ENCODE measurements at places on chromosomes 11 and 22.

DNA sequence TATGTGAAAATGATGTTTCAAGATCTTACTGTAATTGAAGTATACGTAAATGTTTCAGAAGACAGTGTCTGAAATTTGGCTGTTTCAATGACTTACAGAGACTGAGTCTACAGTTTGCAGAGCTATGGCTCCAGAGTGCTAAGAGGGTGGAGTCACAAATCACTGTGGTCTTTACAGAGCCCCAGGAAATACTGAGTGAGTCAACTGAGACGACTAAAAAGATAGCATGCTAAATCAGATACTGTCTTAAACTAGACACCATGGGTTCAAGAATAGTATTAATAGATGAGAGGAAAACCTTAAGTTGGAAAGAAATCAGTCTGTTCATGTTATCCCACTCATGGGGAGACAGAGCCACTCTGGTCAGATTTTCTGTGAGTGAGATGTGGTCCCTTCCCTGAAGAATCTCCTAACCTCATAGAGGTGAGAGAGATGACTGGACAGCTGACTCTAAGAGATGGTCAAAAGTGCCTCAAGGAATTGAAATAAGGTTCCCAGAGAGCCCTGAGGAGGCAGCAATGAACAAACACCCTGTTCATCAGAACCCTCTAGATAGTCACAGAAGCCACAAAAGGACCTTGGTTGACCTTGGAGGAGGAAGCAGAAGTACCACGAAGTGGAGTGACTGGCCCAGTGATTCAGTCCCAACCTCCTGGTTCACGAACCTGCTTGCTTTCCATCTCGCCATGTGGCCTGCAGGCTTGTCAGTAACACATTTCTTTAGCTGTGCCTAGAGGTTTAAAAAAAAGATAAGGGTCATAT lies 30.2 kb downstream of the C11orf91 start:
- DNase-seq: no peak

DNA sequence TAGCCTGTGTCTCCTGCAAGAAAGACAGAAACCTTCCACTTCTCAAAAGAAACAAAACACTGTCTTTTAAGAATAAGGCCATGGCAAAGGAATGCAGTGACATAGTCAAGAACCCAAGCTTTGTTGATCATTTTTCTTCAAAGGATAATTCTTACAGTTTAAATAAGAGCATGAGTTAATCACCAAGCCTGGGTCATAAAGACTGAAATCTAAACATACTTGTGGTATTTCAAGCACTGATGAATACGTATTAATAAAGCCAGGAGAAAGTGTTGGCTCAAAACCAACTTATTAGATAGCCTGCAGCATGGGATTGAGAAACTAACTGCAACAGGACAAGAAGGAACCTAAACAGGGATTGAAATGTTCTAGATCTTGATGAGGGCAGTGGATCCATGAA lies 143.3 kb upstream of the MTNR1B start:
- no peak for DNase-seq

DNA sequence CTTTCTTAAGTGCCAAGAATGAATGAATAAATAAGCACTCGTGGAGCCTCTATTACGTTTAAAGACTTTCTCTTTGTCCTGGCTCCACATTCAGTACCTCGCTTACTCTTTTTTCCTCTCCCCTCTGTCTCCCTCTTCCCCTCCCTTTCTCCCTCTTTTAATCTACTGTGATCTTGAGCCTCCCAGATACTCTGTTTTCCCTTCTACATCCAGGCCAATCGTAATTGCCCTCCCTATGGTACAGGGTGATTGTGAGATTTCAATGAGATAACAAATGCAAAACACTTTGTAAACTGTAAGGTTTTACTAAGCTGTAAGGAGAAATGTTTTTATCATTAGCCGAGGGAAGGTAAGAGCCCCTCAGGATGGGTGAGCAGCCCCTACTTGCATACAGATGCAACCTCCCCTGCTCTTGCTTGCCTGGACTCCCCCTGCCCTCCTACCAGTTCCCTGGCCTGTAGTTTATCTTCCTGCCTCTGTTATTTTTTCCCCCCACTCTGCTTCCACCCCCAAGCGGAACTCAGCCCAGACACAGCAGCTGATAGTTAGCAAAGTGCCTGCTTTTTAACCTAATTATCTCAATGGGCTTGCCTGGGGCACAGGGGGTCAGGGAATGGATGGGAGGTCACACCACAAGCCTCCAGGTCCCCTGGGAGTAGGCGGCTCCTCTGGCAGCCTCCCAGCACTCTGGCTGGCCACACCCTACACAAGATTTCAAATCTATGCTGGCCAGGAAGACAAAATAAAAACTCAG lies 76.9 kb upstream of the CADM1 start:
- no peak for DNase-seq

GRCh38 chr11:34833602-34834001 lies 82.6 kb downstream of the APIP start:
- no peak for DNase-seq

- no peak for DNase-seq
These were observed 102.7 kb upstream of the PARVA start for GRCh38 chr11:12274558-12275197.

DNA sequence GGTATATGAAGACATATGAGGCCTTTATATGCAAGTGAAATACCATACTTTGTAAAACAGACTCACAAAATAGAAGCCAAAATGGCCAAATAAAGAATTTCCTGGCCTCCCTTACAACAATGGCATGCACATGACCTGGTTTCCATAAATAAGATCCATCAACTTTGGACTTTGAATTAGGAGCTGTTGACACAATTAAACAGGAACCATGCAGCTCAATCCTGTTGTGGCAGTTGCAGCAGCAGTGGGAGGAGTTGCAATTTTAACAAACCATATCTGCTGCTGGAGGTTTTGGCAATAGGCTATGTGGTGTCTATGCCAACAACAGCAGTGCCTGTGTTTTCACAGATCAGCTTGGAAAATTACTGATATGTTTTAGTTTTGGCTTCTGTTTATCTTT lies 818.6 kb downstream of the FAM181B start:
- no peak for DNase-seq

- DNase-seq: no peak
These were observed 29.5 kb downstream of the DKK3 start for GRCh38 chr11:11978792-11979487.

- no peak for DNase-seq
These were observed 42.6 kb upstream of the VPREB1 start for GRCh38 chr22:22201930-22202343.

- no peak for DNase-seq
These were observed 915 bp downstream of the FEZ1 start for GRCh38 chr11:125494974-125495725.

DNA sequence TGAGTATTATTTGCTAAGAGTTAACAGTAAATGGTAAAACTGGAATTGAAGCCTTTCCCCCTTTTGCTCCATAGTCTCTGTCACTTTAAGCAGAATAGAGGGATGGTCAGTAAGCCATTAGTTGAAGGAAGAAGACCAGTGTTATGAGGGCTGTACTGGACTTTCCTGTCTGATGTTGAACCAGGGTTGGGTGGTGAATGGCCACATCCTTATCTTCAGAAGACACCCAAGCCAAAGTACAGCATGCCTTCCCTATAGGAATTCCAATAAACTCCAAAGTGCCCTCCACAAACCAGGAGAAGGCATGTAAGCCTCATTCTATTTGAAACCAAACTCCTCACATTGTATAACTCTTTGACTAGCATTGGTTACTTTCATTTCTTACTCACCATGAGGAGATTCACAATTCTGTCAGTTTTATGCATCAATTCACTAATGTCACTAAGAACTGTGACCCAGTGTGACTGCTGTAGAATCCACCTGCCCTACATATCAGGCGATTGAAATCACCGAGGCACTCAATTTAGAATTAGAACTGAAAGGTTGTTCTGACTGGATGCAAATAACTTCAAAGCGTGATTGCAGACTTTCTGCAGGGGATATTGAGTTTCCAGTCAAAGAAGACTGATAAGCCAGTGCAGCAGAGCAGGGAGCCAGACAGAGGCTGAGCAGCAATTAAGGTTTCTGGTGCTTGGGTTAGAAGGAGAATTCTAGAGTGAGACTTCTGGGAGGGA lies 107.1 kb upstream of the DDI1 start:
- DNase-seq: no peak

- DNase-seq: no peak
These were observed 95.9 kb upstream of the PRR5 start for GRCh38 chr22:44606126-44606525.

DNA sequence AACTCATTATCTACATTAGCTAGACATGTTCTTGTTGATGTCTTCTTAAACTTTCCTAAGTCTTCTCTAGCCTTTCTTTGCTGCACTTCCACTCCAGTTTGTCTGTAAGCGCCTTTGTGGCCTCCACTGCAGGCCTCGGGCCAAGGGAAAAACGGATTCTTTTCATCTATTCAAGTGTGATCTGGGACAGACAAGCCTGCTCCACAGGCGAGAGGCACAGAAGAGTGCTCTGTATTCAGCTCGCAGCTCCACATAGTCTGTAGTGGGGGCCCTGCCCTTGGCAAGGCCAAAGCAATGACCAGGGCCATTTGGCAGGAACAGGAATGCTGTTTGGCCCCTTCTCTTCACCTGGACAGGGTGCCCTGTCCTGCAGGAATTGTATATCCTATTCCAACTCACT lies 84.1 kb upstream of the BARX2 start:
- no peak for DNase-seq

DNA sequence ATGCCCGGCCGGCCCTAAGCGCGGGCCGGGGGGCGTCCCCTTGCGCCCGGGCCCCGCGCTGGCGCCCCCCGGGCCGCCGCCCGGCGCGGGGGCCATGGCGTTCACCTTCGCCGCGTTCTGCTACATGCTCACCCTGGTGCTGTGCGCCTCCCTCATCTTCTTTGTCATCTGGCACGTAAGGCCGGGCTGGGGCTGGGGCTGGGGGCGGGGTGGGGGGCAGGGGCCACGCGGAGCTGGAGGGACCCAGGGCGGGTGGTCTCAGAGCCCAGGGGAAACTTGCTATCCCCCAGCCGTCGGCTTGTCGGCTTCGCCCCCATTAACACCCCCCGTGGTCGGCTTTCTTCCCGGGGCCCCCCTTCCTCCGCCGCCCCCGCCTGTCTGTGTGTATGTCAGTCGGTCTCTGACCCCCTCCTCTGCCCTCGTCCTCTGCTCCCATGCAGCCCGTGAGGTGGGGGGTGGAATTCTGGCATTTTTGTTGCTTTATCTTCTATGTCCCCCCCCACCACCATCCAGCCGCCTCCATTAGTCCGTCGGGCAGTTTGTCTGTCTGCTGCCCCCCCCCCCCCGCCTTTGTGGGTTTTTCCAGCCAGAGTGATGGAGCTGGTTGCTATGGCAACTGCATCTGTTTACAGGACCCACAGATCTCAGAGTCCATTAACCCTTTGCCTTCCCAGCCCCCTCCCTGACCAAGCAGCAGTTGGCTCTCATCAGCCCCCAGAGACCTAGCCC lies 552 bp downstream of the CNIH2 start:
- DNase-seq: no peak

- no peak for DNase-seq
These were observed 20.9 kb downstream of the PC start for GRCh38 chr11:66937193-66937733.

DNA sequence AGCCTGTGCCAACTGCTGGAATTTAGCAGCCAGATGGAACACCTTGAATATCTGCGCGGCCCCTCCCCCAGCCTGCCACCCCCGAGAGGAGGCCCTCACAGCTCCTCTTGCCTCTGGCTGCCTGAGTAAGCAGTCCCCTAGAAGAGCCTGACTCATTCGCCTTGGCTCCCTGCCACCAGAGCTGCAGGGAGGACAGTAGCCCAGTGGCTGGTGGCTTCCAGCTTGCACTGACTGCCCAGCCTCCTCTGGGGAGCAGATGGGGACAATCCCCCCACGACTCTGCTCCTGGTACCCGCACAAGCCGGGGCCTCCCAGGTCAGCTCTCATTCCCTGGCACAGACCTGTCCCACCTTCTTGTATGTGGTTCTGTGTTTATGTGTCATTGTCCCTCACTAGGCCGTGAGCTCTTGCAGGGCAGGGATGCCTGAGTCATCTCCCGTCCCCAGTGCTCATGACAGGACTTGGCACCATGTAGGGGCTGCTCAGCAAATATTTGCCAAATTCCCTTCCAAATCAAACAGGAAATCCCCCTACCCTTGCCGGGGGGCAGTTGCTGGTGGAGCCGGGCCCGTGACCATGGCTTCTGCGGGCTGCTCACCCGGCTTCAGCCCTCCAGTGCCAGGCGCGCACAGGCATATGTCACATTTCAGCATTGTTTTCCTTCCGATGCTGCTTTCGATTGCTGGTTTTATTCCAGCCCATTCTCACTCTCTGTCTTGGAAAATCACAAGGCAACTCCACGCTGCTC lies 43.6 kb downstream of the CACNG2 start:
- no peak for DNase-seq

GRCh38 chr11:8732324-8732670 lies 49.7 kb downstream of the RPL27A start:
- DNase-seq: no peak

GRCh38 chr11:128963744-128964325 lies 21.2 kb upstream of the TP53AIP1 start:
- no peak for DNase-seq

DNA sequence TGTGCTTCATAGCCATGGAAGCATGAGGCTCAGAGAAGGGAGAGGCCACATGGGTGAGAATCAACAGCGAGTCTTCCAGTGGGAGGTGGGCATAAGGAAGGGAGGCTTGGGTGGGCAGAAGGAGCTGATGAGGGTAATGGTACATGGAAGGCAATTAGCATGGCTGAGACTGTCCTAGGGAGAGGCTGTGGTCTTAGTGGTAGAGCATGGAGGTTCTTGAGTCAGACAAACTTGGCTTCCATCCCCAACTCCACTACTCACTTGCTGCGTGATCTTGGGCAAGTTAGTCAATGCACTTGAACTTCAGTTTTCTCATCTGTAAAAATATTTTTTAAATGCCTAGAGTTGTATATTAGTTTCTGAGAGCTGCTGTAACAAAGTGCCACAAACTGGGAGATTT lies 227.2 kb upstream of the E2F8 start:
- DNase-seq: no peak

DNA sequence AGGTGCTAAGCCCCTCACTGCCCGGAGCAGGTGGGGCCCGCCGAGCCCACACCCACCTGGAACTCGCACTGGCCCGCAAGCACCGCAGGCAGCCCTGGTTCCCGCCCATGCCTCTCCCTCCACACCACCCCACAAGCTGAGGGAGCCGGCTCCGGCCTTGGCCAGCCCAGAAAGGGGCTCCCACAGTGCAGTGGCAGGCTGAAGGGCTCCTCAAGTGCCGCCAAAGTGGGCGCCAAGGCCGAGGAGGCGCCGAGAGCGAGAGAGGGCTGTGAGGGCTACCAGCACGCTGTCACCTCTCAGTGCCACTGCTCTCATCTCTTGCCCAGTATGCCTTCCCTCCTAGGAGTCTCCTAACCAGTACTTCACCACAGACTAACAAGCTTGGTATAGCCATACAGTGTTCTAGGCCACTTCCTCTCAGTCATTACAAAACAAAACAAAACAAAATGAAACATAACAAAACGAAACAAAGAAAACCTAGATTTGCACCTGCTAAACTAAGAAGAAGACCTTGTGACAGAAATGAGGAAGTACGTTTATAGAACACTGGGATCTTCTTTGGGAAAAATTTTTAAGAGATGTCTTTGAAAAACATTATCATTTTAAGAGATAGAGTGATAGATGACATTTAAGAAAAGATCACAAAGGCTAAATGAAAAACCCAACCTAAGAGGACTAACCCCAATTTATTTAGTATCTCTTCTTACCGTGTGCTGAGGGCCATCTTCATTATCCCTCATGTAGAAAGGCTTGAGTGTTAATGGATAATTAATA lies 47.7 kb upstream of the GAB2 start:
- DNase-seq: no peak

GRCh38 chr11:9604134-9604533 lies 30.7 kb downstream of the WEE1 start:
- DNase-seq: no peak

- DNase-seq: no peak
These were observed 559.3 kb upstream of the B3GAT1 start for GRCh38 chr11:134971381-134971780.

Measured in stimulated activated CD4-positive, alpha-beta T cell treated with anti-CD3 and anti-CD28 coated beads, Interleukin-1b, Interleukin-23, amount 100 ng/mL, for 1 hour (primary cell).